ENCODE measurements at places on chromosomes 1 and 21.

GRCh38 chr21:43783098-43783700 lies 6.2 kb upstream of the RRP1 start:
- DNase-seq = no peak

GRCh38 chr1:97947695-97948094 lies 26.9 kb upstream of the DPYD start:
- DNase-seq = no peak

- DNase-seq = no peak
These were observed 20.4 kb downstream of the RNF223 start for GRCh38 chr1:1053682-1054081.

- DNase-seq = no peak
These were observed 90.4 kb upstream of the ZC3H11B start for GRCh38 chr1:219703368-219703639.

DNA sequence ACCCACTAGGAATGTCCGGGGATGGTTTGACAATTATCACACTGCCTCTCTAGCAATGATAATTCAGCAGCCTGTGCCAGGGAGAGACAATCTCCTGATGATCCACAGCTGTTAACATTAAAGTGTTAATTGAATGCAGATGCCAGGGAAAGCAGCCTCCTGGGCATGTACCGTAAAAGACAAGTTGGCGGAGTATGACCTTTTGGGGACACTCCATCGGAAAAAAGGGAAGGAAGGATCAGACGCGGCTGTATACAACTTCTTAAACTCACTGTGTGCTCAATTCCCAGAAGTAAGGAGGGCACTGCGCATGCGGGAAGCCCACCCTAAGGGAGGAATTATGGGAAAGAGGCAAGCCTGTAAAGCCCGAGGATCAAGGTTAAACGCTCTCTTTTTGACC lies 62.6 kb downstream of the MAP3K7CL start:
- DNase-seq = no peak

DNA sequence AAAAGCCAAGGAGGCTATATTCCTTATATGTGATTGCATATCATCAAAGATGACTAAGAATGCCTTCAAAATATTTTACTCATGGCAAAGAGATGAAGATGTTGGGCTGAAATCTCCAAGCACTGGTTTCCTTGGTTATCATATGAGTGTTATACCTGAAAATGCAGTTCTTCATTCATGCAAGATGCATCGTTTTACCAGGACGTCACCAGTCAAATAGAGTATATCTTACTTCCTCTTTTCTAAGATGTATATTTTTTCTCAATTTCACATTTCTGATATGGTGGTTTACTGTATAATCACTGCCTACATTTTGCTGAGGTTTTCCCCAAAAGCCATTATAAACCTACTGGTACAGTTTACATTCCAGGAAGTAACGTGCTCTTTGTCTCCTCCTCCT lies 1085.7 kb downstream of the NCAM2 start:
- DNase-seq = no peak

- no peak for DNase-seq
These were observed 29.9 kb downstream of the EPHA8 start for GRCh38 chr1:22592919-22593790.

DNA sequence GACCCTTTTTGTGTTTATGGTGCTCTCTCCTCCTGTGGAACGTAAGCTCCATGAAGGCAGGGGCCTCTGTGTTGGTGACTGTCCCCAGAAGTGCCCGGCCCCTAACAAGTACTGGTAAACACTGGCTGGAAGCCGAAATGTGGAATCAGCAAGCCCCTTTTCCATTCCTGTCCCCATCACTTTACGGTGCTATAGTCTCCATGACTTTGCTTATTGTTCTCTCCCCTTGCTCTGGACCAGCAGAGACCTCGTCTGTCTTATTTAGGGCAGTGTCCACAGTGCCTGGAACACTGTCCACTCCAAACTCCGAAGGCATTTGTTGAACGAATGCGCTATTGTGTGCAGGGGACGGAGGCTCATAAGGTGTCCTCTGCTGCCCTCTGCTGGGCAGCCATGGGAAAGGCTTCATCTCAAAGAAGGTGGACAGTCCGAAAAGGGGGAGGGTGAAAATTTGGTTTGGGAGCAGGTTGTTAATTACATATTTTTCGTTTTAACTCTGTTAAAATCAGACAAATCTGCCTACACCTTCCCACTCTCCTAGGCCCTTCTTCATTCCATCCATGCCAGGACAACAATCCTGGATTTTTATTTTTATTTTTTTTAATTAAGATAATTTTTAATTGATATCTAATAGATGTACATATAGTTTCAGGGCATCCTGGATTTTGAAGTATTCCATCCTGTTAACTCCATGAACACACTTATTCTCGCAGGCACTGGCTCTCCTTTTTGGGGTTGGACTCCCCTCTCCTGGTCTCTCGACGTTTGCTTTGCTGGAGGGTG lies 115.6 kb downstream of the PGBD5 start:
- DNase-seq = no peak

GRCh38 chr1:4523551-4523950 lies 130.9 kb upstream of the AJAP1 start:
- DNase-seq = no peak

DNA sequence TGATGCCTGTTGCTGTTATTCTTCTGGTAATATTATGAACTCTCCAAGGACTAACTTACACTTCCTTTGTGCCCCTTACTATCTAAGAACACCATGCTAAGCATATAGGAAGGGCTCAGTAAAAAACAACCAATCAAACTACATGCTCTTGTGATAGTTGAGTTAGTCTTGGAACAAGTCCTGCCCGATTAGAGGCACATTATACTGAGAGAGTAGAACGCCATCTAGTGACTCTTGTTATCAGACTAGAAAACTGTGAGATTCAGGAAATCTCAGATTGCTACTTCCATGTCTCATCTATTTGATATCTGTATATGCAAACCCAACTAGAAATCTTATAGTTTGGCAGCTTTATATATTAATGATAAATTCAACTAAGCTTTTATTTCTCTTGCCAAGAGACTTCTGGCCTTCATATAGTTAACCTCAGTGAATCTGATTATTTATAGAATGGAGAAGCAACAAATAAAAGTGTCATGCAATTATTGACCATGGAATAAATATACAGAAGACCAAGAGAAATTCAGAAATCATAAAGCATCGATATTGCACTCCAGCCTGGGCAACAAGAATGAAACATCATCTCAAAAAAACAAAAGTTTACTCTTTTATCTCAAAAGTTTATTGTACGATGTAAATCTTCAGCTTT lies 7.8 kb upstream of the SRRM1 start:
- DNase-seq = no peak

GRCh38 chr1:23837908-23838307 lies 12.7 kb upstream of the HMGCL start:
- DNase-seq = no peak

- peak; percentile 65 for DNase-seq
These were observed 103.5 kb upstream of the IRF2BP2 start for GRCh38 chr1:234713440-234713839.

DNA sequence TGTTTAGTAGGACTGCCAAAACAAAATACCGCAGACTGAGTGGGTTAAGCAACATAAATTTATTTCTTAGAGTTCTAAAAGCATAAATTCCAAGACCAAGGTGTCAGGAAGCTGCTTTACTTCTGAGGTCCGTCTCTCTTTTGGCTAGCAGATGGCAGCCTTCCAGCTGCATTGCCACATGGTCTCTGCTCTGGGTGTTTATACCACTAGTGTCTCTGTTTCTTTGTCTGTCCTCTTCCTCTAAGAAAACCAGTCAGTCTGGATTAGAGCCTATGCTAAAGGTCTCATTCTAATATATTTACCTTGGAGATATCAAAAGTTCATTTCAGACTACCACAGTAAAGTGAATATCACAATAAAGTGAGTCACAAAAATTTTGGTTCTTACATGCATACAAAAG lies 519.8 kb downstream of the COL11A1 start:
- DNase-seq = no peak

- no peak for DNase-seq
These were observed 72.8 kb upstream of the KCNJ15 start for GRCh38 chr21:38183961-38184360.

- DNase-seq = peak; percentile 71
These were observed 30.9 kb downstream of the WNT3A start for GRCh38 chr1:228037401-228038386.

DNA sequence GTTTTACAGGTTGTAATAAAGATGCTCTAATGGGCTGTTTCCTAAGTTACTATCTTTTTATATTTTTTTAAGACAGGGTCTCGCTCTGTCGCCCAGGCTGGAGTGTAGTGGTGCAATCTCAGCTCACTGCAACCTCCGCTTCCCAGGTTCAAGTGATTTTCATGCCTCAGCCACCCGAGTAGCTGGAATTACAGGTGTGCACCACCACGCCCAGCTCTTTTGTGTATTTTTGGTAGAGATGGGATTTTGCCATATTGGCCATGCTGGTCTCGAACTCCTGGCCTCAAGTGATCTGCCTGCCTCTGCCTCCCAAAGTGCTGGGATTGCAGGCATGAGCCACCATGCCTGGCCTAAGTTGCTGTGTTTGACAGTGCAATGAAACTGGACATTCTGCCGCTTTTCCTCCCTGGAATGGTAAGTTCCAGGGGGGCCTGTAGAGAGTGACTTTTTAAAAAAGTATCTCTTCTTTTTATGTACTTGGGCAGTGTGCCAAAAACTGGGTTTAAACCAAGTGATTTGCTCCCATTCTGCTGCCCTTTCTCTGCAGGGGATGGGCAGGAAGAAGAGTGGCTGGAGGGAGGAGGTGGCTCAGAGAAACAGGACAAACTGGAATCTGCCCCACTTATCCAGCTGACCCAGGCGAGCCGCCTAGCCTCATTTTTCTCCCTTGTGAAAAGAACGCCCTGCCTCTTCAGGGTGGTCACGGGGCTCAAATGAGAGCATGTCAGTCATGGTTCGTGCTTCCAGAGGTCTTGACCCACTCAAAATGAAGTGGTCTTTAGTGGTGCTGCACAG lies 2.3 kb downstream of the SLC37A1 start:
- DNase-seq = no peak

GRCh38 chr1:33275706-33276572 lies 19.6 kb downstream of the ZNF362 start:
- DNase-seq = peak; percentile 59

DNA sequence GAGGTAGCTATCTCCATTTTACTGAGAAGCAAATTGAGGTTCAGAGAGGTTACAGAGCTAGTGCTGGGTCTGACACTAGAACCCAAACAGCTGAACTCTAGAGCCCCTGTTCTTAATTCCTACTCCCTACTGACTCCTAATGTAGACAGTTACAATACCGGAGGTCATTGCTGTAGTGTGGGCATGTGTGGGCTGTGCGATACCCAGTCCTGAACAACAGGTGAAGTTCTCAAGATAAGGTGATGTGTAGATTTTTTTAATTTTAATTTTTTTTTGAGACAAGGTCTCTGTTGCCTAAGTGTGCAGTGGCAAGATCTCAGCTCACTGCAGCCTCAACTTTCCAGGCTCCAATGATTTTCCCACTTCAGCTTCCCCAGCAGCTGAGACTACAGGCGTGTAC lies 1.6 kb upstream of the RHOC start:
- DNase-seq = no peak

- no peak for DNase-seq
These were observed 18.3 kb upstream of the HJV start for GRCh38 chr1:146039844-146040194.

DNA sequence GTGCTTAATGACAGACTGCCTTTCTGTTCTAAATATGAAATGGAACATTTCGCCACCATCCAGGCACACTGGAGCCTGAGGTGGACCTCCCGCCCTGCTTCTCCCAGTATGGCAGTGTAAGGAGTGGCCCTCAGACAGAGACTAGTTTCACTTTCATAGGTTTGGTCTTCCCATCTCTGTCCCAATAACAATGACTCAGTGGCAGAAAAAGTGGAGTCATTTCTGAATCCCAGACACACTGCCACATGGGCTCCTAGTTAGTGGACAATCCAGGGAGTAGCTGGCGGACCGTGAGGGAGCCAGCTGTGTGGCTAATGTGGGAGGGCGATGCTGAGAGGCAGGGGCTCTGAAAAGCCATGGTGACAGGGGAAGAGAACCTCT lies 95.6 kb upstream of the TSPAN2 start:
- DNase-seq = no peak

GRCh38 chr1:5927506-5928370 lies 64.5 kb downstream of the NPHP4 start:
- DNase-seq = peak; percentile 30

Measured in mesenteric fat pad (tissue), 1 donor.